ENCODE measurements at places on chromosomes 1 and 21.

DNA sequence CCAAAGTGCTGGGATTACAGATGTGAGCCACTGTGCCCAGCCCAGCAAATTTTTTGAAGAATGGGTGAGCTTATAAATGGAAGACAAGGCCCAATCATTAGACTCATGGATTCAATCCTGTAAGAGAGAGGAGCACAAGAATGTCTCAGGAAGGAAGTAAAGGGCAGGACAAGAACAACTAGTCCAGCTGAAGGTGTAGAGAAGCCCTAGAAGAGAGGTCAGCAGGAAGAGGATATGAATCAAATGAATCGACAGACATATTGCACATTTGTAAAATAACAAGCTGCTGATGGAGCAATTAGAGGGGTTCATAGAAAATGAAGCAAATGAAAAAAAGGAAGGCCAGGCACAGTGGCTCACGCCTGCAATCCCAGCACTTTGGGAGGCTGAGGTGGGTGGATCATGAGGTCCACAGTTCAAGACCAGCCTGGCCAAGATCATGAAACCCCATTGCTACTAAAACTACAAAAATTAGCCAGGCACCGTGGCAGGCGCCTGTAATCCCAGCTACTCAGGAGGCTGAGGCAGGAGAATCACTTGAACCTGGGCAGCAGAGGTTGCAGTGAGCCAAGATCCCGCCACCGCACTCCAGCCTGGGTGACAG, 74.9 kb downstream of the MIS18A start:
- DNase-seq: no peak

- no peak for DNase-seq
Observed at GRCh38 chr1:206521694-206522402, 14.5 kb downstream of the RASSF5 start.

- no peak for DNase-seq
Observed at GRCh38 chr1:158969166-158969565, 37.8 kb downstream of the PYHIN1 start.

GRCh38 chr1:157193702-157194391, 55.7 kb upstream of the ETV3 start:
- peak; percentile 70 for DNase-seq

GRCh38 chr1:34842073-34842472, 17.5 kb downstream of the SMIM12 start:
- DNase-seq: no peak

GRCh38 chr1:111214884-111215283, 12.6 kb upstream of the CHI3L2 start:
- DNase-seq: no peak

- DNase-seq: no peak
Observed at GRCh38 chr1:246567646-246568235, 1.5 kb downstream of the CNST start.

GRCh38 chr1:161792740-161793139, 26.6 kb downstream of the ATF6 start:
- peak; percentile 73 for DNase-seq

- no peak for DNase-seq
Observed at GRCh38 chr1:91725618-91725988, 160.3 kb downstream of the TGFBR3 start.

DNA sequence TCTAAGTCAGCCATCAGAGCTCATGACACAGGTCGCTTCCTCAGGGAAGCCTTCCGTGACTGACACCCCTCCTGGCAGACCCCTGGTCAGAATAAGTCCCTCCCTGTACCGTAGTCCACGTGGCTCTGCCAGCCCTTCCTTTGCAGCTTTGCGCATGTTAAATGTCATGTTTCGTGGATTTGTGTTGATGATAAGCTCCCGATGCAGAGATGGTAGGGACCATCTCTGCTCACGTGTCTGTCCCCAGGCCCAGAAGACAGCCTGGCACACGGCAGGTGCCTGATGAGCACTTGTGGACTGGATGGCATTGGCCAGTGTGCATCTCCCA, 75.9 kb downstream of the DHRS3 start:
- DNase-seq: no peak

DNA sequence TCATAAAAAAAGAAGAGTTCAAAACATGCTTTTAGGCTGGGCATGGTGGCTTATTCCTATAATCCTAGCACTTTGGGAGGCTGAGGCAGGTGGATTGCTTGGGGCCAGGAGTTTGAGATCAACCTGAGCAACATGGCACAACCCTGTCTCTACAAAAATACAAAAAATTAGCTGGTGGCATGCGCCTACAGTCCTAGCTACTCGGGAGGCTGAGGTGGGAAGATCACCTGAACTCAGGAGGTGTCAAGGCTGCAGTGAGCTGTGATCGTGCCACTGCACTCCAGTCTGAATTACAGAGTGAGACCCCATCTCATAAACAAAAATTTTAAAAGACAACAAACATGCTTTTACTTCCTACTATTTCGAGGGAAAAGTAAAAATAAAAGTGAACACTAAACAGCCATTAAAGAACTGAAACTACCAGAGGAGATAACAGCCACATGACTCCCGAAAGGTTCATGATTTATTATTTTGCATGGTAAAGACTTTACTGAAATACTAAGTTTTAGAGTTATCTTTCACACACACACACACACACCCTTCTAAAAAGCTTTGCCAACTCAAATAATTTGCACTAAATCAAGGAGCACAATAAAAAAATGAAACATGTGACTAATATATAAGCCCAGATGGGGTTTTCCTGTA, 48.1 kb downstream of the USP1 start:
- DNase-seq: no peak

DNA sequence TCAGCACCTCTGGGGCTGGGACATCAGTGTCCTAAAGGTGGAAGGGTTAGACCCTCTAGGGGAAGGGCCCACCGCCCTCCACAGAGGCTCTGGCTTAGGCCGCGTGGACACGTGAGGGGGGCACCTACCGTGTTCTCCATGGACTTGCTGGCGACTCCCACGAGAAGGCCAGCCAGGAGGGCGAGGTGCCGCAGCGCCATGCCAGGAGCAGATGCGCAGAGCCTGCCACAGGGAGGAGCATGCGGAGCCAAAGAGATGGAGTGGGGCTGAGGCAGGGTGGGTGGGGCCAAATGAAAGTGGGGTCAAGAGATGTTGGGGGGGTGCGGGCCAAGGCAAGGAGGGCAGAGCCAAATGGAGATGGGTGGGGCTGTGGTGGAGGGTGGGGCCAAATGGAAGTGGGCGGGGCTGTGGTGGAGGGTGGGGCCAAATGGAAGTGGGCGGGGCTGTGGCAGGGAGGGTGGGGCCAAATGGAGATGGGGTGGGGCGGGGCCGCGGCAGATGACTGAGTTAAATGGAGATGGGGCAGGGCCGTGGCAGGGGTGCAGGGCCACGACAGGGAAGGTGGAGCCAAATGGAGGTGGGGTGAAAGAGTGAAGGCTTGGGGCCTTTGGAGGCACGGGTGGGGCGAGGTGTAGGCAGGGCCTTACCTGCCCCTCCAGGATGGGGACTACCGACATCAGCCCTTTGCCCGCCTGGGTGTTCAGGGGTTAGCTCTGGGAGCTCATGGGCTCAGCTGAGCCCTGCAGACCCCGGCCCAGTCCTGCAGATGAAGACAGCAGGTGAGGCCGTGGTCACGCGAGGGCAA, 17.4 kb upstream of the RNF223 start:
- peak; percentile 23 for DNase-seq

DNA sequence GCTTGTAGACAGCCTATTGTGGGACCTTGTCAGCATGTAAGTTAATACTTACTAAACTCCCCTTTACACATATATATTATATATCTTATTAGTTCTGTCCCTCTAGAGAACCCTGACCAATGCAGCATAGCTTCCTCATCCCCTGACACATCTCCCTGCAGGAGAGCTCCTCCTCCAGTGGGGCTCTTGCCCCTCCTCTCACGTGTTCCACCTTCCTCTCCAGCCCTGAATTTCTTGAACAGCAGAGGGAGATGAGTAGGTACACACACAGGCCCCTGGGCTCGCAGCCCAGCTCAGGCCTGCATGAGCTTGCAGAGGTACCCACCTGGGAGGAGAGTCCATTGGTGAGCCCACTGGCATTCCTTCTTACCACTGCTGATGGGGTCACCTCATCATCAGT, 27.3 kb upstream of the GOLT1A start:
- no peak for DNase-seq

GRCh38 chr1:207993477-207994445, 82.8 kb upstream of the CD34 start:
- no peak for DNase-seq

GRCh38 chr1:193105821-193106177, 585 bp upstream of the GLRX2 start:
- DNase-seq: no peak

- DNase-seq: no peak
Observed at GRCh38 chr1:89538361-89538760, 13.7 kb downstream of the LRRC8B start.

DNA sequence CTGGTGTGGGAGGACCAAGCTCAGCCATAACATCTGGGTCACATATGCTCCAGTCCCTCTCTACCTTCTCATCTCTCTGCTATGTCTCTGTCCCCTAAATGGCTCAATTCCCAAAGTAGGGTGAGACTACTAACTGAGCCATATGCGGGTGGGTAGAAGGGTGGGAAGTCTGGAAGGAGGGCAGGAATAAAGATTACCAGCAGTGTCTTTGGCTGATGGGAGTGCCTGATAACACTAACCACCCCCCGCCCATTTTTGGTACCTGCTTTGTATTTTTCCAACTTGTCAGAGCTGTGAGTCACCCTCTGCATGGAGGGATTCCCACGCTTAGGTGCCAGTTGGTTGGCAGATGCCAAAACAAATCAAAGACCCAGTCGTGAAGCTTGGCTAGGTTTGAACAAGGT, 14.9 kb upstream of the SSBP3 start:
- no peak for DNase-seq

DNA sequence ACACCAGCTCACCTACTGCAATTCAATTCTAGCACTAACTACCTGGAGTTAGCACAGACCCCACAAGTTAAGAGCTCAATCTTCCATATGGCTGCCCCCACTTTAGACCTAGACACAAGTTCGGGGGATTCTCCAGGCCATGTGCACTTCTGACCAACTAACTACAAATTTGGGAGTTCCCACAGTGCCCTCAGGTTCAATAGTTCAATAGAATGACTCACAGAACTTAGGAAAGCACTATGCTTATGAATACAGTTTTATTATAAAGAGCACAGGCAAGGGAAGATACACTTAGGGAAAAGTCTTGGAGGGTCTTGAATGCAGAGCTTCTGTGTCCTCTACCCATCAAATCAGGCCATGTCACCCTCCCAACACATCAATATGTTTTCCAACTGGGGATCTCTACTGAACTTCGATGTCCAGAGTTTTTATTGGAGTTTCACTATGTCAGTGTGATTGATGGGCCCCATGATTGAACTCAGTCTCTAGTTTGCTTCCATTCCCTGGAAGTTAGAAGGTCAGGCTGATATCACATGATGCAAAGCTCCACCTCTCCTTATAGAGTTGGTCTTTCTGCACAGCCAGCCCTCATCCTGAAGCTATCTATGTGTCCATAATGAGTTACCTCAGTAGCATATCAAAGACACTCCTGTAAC, 46.1 kb downstream of the RAVER2 start:
- no peak for DNase-seq

- no peak for DNase-seq
Observed at GRCh38 chr1:235625831-235626230, 23.8 kb downstream of the GNG4 start.

GRCh38 chr1:227880342-227880924, 65.0 kb downstream of the PRSS38 start:
- no peak for DNase-seq

DNA sequence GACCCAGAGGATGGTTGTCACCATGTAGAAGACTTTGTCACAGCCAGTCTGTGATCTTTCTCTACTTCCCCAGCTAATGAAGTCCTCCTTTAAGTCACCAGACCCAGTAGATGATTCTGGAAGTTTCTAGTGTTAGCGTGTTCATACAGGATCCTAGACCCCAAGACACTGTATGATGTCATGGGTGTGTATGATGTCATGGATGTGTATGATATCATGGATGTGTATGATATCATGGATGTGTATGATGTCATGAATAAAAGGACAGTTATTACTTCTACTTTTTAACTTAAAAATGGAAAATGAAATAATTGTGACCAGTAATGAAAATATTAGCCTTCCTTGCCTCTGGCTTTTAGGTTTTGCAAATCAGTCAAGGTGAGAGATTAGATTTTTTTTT, 260.0 kb downstream of the FMN2 start:
- no peak for DNase-seq

DNA sequence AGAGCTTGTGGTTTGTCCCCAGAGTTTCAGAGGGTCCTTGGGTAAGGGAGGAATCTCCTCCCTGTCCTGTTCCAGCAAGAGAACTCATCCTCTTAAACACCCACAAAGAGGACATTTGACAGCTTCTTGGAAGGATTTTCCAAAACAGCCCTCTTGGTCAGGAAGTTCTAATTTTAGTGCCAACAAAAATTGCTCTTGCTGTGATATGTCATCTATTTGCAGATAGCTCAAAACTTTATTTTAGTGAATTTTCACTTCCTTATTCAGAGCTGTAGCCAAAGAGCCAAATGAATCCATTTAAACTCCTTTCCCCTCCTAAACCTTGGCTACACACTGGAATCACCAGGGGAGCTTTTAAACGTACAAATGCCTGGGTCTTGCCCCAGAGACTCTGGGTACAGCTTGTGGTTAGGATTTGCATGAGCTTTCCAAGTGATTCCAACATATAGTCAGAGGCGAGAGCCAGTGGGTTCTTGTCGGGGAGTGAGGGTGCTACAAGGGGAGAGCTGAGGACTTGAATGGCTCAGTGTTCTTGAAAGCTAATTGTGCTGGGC, 11.8 kb upstream of the RASSF5 start:
- no peak for DNase-seq

GRCh38 chr1:162889989-162890388, 29.0 kb upstream of the CCDC190 start:
- DNase-seq: no peak

- DNase-seq: no peak
Observed at GRCh38 chr1:41456847-41457540, 27.5 kb downstream of the EDN2 start.

GRCh38 chr21:43332861-43333297, 94.1 kb downstream of the SIK1 start:
- DNase-seq: no peak

GRCh38 chr1:32989160-32990050, 24.8 kb upstream of the RNF19B start:
- no peak for DNase-seq

GRCh38 chr1:86169625-86170024, 13.1 kb upstream of the COL24A1 start:
- DNase-seq: no peak

DNA sequence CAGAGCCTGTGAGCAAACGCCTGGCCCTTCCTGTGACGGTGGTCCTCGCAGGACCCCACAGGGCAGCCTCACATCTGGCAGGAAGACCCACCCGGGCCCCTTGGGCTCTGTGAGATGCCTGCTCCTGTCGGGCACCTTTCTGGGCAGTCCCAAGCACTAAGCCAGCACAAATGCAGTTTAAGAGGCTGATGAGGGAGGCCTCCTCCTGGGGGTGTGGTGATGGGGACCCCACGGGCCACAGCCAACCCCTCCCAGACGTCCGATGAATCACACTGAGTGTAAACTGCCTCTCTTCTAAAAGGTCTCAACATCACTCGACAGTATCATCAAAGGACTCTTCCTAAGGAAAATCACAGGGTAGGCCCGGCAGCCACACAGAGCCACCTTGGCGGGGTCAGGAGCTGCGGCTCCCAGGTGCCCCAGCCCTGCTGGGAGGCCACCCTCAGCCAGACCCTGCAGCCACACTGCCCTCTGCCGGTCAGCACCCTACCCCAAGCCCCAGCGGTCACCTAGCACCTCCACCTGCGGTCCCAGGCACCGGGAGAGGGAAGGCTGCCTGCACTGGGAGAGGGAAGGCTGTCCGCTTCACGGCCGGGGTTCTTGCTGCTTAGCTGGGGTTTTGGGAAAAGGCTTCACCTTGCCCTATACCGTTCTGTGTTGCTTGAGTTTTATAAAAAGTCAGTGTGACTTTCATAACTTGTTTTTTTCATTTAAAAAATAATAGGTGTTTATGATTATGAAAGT, 3.9 kb upstream of the PRKCZ start:
- peak; percentile 27 for DNase-seq

GRCh38 chr21:28072601-28073000, 920.1 kb downstream of the LTN1 start:
- DNase-seq: no peak
